ENCODE measurements at places on chromosomes 2 and 18.

DNA sequence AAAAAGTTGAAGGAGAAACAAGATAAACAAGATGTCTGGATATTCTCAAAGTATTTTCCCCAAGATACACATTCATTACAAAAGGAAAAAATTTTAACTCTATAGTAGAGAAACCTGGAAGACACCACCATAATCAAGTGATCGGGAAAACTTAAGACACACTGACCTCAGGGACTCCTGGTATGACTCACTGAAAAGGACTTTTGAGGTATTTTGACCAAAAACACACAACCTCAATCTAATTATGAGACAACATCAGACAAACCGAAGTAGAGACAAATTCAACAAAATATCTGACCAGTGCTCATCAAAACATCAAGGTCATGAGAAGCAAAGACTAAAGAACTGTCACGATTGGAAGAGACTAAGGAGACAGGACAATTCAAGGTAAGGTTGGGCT, 34.7 kb downstream of the LPIN2 start:
- no peak for DNase-seq

DNA sequence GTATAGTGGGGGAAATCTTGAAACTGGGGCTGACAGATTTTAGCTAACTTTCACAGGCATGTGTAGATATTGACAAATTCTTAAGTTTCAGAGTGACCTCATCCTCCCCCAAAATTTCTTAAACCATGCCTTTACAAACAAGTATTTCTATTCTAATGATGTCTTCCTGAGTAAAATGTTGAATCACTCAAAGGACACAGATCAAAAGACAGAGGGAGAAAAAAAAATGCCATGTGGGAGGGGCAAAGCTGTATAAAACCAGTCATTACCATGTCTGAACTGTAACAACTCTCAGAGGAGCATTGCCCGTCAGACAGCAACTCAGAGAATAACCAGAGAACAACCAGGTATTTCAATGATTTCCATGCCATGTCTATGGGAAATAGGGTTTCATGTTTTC, at the start of gene SERPINB2:
Gene SERPINB2, plus strand, starts transcription at position 282 of the 400 bp plus-strand sequence. CDS start 3,740 bp downstream, outside the sequence.
- peak; percentile 85 for DNase-seq

DNA sequence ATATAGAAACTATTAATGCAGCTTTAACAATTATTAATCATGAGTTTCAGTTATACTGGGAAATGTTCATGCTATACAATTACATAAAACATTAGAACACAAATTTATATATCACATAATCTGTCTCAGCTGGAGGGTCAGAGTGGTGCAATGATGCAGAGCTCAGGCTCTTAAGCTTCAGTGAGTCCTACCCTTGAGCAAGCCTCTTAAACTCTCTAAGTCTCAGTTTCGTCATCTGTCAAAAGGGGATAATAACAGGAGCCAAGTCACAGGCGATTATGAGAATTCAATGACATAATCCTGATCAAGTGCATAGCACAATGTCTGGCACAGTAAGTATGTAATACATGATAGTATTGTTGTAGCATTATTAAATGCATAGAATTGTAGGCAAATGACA, 46.0 kb downstream of the LAMA1 start:
- no peak for DNase-seq

DNA sequence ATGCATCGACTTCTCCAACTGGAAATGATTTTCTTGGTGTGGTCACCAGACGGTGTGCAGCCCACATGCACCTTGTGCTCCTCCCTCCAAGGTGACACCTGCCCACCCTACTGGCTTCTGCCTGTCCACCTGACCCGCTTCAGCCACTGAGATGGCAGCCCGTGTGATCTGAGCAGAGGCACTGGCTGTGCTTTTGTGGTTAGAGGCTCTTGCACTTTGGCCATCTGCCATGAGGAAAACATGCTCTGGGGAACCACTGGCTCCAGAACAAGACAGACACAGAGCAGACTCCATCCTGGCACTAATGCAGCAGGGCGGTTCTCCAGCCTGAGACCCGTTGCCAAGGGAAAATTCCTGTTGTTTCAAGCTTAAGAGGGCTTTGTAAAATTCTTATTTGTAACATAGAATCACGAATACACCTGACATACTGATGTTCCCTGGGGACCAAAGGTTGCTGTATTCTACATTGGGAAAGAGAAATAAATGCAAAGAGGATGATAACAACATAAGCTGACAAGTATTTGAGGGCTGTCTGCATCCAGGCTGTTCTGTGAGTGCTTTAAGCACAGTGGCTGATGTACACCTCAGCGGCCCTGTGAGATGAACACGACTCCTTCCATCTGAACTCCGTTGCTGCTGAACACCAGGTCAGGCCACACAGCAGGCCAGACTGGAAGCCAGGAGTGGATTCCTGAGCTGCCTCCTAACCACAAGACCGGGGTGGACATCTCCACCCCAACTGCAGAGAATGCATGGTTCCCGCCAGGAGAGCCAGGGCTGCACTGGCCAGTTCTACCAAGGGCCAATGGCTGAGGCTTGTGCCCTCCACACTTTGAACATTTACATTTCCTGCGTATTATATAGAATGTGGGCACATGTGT, 820.4 kb downstream of the GALR1 start:
- no peak for DNase-seq

- no peak for DNase-seq
These were observed 170.9 kb upstream of the PXDN start for GRCh38 chr2:1915196-1915595.

DNA sequence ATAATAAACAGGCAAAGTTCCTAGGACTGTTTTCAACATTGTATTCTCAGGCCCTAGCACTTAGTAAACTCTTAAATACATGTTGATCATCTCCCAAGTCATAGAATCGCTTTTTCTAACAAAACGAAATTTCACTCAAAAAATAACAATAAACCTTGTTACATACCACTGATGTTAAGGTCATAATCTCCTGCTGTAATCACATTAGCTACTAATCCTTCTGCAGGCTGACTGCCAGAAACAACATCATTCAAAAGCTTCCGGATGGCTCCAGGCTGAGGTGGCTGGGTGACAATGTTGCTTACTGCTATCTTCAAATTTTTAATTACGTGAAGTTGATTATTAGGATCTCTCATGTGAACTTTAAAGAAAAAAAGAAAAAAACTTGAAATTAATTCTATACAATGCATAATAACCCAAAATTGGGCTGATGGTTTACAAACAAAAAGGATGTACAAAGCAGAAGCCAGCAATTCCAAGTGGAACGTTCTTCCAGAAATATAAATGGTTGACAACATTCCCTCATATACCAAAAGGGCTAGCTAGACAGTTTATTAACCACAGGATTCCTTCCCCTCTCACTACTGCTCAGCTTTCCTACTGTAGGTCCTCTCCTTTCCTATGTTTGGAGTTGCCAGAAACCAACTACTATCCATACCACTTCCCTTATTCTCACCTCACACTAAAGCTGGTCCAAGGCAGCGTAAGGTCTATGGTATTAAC, 11.6 kb downstream of the TRAPPC8 start:
- DNase-seq = no peak

DNA sequence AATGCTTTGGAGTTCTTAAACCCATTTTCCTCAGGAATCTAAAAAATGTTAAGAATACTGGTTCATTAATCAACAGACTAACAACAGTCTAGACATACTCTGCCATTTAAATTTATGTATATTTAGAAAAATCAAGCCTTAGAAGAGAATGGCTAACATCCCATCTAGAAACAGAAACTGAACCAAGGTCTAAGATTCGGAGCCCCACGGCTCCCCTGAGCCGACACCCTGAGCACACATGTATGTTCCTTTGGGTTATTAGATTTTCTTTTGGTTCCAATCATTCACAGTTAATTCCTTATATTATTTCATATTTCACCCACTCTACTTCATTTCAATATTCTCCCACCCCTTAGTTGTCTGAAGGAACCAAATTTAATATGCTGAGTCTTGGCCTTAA, 94.8 kb upstream of the HNRNPA3 start:
- DNase-seq = no peak

DNA sequence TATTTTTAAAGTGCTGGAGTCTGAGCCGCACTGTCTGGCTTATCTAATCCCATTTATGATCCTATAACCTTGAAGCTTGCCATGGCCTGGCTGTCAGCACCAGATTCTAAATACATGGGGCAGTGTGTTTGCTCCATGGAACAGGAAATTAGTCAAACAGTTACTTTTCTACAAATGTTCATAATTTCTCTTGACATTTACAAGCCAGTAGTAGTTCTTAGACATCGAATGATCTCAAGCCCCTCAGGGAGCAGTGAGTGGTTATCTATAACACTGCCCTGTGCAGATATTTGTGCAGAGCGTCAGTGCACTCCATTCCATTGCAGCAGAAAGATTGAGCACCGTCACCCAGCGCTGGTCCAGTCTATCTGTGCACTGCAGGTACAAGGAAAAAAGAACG, 205.2 kb downstream of the AGPS start:
- DNase-seq = no peak

GRCh38 chr2:17518212-17519154, at the start of gene RAD51AP2:
TSS of gene RAD51AP2 (minus strand) at chr2:17518440. CDS start at chr2:17518415, 25 bp downstream.
- peak; percentile 55 for DNase-seq

DNA sequence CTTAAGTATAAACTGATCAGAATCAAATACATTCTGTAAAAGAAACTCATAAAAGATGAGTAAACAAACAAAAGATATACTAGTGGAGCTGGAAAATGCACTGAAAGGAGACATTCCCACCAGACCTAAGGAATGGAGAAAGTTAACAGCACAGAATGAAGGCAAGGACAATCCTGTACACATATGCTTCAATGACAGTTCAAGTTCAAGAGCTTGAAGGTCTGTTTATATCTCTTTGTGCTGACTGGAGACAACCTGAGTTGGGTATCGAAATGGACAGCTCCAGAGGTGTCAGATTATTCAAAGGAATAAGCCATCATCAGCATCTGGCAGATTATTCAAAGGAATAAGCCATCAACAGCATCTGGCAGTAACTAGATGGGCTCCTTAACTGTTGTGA, 73.8 kb upstream of the CD226 start:
- DNase-seq = no peak

- no peak for DNase-seq
These were observed 33.6 kb upstream of the SMAD2 start for GRCh38 chr18:47964053-47964452.

DNA sequence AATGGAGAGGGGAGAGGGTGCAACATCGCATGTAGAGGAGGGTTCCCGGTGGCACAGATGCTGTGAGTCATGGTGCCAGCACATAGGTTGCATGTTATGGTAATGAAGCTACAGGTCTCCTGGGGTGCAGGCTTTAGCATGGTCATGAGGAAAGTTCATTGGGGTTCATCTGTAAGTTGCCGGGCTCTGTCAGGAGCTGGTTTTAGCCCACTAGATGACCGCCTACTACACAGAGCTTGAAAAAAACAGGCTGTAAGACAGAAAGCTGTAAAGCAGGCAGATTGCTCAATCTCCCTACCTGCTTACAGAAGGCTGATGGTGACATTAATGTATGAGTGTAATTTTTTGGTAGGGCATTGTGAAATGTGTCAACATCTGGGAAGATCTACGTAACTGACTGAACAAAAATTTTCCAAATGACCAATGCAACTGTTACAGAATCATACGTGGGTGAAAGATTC, 23.9 kb downstream of the DYSF start:
- peak; percentile 74 for DNase-seq

DNA sequence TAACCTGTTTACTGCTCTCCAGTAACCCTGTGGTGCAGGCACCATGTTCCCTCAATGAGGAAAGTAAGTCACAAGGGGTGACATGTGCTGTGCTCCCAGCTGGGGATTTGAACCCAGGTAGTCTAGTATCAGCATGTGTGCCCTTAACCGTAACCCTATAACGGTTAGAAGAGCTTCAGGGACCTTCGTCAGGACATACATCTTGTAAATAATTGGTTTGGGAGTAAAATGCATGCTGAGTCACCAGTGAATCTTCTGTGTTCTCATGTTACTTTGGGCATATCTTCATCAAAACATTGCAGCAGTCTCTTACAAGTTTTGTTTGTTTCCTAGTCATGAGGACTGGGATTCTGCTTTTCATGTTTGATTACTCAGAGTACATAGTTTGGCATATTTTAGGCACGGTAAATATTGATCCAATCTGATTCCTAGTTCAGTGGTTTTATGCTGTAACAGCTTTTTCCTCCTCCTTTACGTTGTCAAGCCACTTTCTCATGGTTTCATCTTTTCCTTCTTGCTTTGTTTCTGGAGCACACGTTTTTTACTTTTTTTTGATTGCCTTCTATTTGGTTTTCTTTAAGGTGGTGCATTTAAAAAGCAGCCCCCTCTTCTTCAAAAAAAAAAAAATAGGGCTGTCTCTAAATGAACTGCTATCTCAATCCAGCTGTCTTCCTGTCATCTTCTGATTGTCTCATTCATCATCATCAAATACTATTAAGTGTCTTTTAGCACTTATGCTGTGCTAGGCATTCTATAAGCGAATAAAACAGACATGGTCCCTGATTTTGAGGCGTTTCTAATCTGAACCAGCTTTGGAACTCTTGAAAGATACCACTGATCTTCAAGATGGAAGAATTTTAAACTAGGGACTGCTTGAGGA, 50.4 kb downstream of the CLIP4 start:
- no peak for DNase-seq

GRCh38 chr2:142892715-142893114, 15.3 kb downstream of the KYNU start:
- no peak for DNase-seq

DNA sequence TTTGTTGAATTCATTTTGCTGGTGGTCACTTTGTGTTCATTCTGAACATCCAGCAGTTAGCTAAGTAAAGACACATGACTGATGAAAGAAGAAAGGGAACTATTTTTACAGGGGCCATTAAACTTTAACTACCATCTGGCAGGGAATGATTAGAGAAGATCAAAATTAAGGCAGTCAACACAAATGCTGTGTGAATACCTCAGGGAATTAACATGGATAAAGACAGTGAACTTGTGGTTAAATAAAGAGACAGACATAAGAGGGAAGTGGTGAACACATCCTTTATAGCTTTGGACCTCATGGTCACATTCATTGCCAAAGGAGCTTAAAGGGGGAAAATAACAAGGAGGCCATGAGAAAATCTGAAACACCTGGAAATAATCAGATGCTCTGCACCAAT, 52.6 kb upstream of the ATP5MC3 start:
- DNase-seq = no peak

- peak; percentile 13 for DNase-seq
These were observed at the start of gene CYS1 for GRCh38 chr2:10079870-10080535. TSS of gene CYS1 (minus strand) at chr2:10080411. CDS start at chr2:10080223, 188 bp downstream.

DNA sequence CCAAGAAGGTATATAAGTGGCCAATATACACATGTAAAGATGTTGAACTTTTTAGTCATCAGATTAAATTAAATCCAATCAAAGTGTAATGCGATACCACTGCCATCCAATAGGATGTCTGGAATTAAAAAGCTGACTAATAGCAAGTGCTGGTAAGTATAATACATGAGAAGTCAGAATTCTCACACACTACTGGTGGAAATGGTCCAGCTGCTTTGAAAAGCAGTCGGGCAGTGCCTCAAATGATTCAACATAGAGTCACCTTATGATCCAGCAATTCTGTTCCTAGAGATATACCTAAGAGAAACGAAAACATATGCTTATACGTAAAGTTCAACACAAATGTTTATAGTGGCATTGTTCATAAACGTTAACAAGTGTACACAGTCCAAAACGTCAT, 124.1 kb upstream of the MYT1L start:
- no peak for DNase-seq

- no peak for DNase-seq
These were observed 83.0 kb upstream of the RAB6C start for GRCh38 chr2:129896226-129897100.

All from inflammatory macrophage treated with lipopolysaccharide for 4 hours (primary cell).